Stromal cell of bone marrow (primary cell): ENCODE measurements at places on chromosomes 1 and 21.

DNA sequence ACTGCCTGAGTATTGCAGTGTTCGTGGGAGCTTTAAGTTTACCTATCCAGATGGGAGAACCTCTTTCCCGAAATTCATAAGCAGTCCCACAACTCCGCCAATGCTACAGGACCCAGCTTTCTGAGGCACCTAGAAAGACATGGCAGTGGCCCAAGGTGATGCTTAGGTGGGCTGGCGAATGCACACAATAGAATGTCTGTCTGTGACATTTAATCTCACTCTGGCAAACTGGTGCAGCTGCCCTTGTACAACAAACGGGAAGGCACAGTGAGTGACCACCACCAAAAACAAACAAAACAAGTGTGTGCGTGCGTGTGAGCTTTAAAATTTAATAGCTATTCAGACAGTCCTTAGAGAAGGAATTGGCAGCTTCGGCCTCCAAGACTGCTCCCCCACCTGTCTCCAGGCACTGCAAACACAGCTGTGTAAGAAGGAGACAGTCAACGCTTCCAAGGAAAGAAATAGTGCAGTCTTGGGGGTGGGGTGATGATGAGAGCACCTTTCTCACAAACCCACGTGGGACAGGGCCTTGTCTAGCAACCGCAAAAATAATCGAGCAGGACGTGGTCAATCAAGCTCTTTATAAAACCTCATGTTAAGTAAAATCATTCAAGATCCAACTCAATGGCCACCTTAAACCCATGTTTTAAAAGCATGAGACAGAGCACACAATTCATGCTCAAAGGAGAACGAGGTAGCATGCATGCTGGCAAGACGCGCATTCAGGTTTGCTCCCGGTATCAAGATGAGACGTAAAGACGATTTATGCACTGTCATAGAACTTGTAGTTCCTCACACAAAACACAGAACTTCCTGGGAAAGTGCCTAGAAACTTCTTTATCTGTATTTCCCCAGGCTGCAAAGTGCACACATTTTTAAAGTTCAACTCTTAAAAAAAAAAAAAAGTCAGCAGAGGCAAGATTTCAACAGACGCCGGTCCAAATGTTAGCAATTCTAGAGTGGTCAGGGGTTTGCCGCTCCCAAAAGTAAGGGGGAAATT, 84.1 kb downstream of the TM2D1 start:
- no peak for DNase-seq

- no peak for DNase-seq
Observed at GRCh38 chr1:155969377-155969791, 9.0 kb downstream of the ARHGEF2 start.

DNA sequence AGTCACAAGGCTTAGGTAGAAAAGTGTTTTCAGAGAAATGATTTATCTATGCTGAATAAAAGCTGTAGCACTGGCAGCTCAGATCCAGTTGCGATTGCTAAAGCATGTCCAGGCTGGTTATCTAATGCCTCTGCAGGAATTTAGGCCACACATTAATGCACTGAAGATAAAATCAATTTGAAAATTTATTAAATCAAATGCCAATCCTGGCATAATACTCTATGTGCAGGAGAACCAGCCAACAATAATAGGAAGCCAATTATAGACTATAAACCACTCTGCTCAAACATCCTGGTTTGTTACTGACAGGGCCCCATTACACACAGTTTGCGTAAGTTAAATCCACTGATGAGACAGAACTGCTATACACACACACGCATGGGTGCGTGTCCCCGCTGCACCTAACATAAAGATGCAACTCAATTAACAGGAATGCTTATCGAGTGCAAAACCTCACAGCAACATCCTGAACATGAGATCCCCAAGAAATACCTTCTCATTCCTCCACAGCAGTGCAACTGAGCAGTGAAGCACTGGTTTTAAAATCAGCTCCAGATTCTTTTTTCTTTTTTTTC, 40.6 kb downstream of the PTP4A2 start:
- no peak for DNase-seq

DNA sequence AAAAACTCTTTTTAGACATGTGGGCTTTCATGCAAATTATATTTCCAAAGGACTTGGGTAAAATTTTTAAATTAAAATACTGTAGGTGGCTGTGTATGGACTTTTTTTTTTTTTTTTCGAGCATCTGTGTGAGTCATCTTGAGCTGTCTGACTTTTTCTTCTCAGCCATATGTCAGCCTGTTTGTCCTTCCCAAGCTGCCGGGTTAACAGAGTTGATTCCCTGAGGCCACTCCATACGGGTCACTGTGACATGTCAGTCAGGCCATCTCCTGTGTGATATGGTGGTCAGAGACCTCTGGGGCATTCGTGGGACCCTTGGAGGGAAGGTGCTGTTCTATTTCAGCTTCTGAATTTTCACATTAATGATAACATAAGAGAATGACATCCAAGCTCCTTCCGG, 148.3 kb downstream of the KCNJ6 start:
- peak; percentile 24 for DNase-seq

DNA sequence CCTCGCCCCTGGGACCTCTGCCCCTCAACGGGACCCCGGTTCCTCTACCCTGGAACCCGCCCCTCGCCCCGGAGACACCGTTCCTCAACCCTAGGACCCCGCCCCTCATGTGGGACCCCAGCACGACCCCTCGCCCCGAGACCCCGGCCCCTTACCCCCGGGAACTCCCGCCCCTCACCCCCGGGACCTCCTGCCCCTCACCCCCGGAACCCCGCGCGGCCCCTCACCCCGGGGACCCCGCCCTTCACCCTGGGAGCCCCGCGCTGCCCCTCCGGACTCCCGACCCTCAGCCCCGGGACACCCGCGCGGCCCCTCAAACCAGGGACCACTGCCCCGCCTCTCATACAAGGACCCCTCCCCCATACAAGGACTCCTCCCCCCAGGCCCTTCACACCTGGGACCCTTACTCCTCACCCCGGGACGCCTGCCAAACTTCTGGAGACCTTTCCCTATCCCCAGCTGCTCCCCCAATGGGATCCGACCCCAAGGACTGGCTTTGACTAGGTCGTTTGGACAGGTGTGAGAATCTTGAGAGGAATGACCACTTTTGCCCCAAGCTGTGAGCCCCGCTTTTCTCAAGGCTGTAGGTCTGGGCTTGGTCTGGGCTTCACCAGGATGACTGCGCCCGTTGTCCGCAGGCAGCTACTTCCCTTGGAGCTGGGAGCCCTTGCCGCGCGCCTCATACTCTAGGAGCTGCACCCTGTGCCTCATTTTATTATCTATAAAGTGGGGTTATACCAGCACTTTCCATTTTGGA, 843 bp downstream of the DIP2A start:
- no peak for DNase-seq

- DNase-seq: no peak
Observed at GRCh38 chr1:193312432-193312831, 126.0 kb upstream of the B3GALT2 start.

DNA sequence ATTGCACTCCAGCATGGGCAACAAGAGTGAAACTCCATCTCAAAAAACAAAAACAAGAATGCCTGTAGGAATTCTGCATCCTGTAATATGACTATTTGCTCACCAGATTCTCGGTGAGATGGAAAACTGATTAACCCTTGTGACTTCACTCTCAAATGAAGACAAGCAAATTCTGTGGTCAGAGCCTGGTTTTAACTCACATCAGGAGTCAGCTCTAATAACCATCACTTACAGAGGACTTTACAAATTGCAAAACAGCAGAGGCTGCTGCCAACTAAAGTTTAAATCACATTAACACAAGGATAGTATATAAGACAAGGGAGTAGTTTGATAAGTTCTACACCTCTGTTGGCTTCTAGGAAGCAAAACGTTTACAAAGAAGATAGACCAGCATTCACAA, 35.7 kb upstream of the FAM163A start:
- DNase-seq: no peak

DNA sequence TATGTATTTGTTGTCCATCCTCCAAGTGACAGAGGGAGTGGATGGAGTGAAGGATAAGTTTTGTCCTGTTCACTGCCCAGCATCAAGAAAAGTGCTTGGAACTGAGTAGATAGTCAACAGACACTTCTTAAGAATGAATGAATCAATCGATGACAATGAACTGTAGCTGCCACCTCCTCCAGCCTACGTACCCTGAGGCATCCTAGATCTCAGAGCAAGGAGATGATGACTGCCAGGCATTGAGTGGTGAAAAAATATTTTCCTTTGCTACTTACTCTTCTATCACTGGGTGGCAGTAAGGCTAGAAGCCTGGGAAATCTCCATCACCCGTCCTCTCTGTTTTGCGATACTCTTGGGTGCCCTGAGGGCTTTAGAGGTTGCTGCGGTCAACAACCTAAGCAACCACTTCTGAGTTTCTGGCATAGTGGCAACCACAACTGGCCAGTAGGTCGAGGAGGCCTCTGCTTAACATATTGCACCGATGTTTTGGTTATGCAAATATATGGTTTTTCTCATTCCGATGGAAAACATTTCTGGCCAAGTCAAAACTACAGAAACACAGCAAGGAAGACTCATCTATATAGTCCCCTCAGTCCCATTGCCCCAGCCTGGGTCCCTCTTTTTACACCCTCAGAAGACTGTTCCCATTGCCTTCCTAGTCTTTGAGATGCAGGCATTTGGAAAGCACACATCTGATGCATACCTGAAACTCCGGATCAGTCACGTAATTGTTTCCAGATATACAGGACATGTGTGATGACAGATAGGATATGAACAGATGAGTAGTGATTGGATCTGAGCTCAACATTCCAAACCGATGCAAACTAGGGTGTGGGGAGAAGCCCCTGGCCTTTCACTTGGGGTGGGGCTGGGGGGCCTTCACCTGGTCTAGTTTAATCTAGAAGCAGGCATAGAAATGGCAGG, 136.8 kb downstream of the RUNX1 start:
- no peak for DNase-seq

DNA sequence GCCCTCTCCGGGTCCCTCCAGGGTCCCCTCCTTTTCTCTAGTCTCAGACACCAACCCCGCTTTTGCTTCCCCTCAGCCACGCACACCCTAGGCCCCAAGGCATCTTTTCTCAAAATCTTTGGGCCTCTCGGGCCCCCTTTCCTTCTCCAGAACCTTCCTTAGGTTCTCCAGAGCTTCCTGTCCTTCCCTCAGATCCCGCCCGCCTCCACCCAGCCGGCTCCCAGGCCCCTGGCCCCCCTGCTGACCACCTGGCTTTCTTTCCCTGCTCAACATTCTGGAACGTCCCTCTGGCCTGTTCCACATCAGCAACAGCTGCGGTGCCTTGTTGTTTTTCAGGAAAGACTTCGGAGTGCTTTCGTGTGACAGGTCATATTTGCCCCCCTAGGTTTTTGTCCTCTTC, 1.2 kb downstream of the ZDHHC18 start:
- no peak for DNase-seq

DNA sequence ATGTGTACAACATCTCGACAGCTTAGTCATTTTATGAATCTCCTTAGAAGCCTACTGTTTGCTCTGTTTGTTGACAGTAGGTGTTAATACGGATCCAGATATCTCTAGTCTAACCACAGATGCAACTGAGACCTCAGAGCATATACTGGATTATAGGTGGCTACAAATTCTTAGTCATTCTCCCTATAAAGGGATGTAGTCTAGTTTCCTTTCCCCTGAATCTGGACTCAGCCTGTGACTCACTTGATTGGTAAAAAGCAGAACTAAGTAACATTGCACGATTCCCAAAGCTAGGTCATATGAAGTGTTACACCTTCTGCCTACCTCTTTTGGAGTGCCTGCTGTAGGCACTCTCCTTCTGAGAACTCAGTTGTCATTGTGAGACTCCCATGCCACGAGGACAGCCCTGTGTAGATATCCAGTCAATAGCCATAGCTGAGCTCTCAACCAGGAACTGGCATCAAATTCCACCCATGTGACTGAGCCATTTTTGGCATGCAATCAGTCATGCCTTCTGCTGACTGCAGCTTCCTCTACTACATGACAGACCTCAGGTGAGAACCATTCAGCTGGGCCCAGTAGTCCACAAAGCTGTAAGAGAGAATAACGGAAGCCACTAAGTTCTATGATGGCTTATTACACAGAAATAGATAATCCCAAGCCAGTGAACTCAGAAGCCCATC, 135.9 kb upstream of the CHRM3 start:
- DNase-seq: no peak

GRCh38 chr1:70364439-70364838, 9.9 kb upstream of the ANKRD13C start:
- DNase-seq: no peak

- no peak for DNase-seq
Observed at GRCh38 chr1:93616996-93617669, 64.5 kb downstream of the BCAR3 start.

DNA sequence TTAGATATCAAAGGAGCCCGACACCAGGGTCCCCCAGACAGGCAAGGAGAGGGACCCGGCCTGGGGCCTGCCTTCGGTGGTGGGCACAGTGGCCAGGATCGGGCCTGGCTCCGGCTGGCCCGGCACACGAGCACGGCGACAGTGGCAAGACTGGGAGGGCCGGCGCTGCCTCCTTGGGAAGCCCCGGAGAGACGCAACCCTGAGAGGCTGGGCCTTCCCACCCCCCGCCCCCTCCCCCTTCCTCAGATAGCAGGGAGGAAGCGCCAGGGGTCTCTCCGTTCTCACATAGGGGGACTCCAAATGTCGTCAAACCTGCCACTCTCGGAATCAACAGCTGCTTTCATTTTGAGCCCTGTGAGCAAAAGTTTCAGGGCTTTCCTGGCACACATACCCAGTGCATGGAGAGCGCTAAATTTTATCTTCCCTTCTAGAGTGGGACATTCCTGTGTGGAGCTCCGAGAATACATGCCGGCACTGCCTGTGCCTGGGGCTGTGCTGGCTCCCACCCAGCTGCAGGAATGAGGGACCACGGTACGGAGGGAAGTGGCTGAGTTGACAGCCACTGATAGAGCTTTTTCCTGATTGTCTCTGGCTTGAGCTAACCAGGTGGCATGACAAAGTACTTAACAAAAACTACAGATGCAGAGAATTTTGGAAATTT, 62.4 kb downstream of the CD247 start:
- no peak for DNase-seq

- no peak for DNase-seq
Observed at GRCh38 chr1:89557445-89557825, 32.8 kb downstream of the LRRC8B start.

DNA sequence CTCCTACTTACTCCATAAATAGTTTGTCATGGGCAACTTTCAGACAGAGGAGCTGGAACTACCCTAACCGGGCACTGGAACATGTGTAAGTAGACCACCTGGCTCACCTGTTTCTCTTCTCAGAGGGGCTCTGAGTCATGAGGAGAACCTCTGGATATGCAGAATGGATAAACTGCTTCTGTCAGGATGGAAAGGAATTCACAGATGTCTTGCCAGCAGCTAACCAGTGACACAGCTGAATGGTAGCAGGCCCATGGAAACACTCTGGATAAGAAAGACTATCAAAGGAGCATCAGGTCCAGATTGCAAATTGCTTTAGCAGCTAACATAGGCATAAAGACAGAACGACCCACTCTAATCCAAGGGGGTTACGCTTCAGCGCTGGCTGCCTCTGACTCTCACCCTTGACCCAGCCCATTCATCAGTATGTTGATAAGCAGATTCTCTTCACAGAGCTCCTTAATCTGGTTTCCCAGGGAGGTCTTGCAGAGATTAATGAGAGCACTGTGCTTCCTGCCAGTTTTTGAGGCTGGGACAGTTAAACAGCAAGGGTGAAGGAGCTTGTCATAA, 54.2 kb downstream of the HIVEP3 start:
- no peak for DNase-seq

- DNase-seq: no peak
Observed at GRCh38 chr1:198056255-198056654, 100.5 kb upstream of the NEK7 start.
